Ureter (tissue), 1 donor: ENCODE measurements at places on chromosomes 6 and 20. TPM values are rescaled to one million over a fixed set of nuclear protein-coding genes. Genes with fewer than 3 reads are reported as not detected.

KCNG1 gene
- total RNA-seq = 22.4 TPM

- no peak for DNase-seq
These were observed 589 bp downstream of the RNF5 start for GRCh38 chr6:32178547-32179440.

GRCh38 chr6:114301596-114302219 lies 41.1 kb downstream of the HS3ST5 start:
- DNase-seq = no peak

- peak; percentile 20 for DNase-seq
These were observed 131.7 kb downstream of the BCAS1 start for GRCh38 chr20:53938739-53939138.

TFAP2D gene
- not detected for total RNA-seq

CTAGE9 gene
- not detected for total RNA-seq

- DNase-seq = no peak
These were observed 358.5 kb downstream of the CBLN4 start for GRCh38 chr20:55646851-55647250.

GPX5 gene
- total RNA-seq = not detected

DNA sequence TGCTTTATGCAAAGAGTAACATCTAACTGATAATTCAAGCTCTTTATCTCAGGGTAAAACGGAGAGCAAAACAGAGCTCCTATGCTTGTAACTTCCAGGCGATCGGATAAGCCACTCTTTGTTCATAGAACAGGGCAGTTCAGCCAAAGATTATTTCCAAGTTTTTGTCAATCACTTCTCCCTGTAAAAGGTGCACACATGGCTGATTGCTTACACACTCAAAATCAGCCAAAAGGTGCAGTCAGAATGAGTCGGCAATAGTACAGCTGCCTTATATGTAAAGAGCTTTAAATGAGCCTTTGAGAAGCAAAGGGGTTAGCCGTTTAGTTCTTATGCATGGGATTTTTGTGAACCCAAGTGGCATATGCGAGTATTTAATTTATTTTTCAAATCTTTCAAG lies 449.6 kb upstream of the POU3F2 start:
- DNase-seq = no peak

HRH3 gene
- 4.2 TPM for total RNA-seq

DNA sequence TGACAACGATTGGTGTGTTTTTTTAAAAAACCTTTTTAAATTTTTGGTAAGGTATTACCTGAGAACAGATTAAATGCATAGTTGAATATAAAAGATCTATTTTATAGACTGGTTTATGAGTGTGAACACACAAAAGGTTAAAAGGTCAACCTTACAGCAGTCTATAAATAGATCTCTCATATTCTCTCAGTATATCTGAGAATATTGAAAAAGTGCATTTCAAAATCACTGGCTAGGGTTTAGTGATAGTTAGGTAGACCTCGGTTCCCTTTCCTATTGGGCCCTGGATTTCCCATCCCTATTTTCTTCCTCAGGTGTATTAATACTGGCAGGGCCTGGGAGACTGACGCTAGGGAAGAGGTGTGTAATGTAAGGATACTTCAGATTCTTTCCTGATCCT lies 723 bp upstream of the ZNF451 start:
- no peak for DNase-seq

DNA sequence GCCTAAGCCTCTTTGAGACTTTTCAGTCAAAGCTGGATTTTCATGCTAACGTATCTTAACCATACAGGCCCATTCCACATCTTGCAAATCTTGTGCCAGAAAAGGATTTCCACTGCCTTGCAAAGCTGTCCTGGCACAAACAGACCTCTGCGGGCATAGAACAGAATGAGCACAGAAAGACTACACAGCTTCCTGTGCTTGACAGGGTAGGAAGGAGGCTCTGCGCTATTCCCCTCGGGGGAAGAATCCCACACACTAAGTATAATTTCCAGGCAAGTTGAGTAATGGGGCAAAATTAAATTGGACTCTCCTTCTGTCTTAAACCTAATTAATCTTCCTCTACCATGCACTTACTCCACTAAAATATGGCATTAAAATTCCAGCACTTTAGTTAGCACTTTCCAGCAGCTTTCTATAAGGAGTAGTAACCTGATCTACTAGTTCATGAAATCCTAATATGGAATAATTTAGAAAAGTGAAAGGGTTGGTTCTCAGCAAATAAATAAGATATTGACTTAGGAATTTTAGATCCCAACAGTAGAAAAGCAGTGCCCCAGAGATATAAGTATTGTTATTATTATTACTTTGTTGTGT lies 532.1 kb upstream of the JAG1 start:
- no peak for DNase-seq

GRCh38 chr6:167697316-167697715 lies 129.4 kb upstream of the AFDN start:
- DNase-seq = no peak

- DNase-seq = no peak
These were observed 13.3 kb upstream of the CRYBG1 start for GRCh38 chr6:106347219-106347618.

- no peak for DNase-seq
These were observed 2.9 kb downstream of the ISM1 start for GRCh38 chr20:13223736-13224520.

GRCh38 chr6:108699290-108700041 lies 138.7 kb downstream of the FOXO3 start:
- DNase-seq = peak; percentile 23

DBNDD2 gene
- 63.0 TPM for total RNA-seq

DNA sequence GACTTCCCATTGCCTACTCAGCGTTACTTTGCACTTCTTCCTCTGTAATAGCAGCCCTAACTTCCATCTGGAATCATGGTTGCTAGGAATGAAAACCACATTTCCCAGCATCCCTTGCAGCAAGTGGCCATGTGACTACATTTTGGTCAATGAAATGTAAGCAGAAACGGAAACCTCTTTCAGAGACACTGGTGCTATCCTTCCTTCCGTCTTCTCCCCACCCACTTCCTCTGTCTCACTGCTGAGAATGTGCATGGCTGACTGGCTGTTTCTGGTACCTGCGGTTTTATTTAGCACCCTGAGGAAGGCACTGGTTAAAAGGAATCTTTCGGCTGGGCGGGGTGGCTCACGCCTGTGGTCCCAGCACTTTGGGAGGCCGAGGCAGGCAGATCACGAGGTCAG lies 107.4 kb downstream of the SCML4 start:
- DNase-seq = no peak

PRL gene
- not detected for total RNA-seq

DNA sequence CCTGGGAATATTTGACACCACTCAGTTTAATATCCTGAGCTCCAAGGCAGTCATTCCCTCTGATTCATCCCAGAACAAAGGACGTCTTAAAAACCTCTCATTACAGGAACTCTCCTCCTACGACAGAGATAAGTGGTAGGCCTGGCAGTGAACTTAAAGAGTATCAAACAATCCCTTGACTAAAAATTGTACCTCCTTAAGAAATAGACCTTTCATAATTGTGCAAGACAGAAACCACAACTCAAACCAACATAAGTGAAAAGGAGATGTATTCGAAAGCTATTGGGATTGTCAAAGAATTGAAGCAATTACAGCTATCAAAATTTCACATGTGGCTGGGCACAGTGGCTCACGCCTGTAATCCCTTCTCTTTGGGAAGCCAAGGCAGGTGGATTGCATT lies 19.1 kb upstream of the BNIP5 start:
- DNase-seq = no peak

GRCh38 chr6:27209659-27210269 lies 37.7 kb upstream of the PRSS16 start:
- no peak for DNase-seq

DNA sequence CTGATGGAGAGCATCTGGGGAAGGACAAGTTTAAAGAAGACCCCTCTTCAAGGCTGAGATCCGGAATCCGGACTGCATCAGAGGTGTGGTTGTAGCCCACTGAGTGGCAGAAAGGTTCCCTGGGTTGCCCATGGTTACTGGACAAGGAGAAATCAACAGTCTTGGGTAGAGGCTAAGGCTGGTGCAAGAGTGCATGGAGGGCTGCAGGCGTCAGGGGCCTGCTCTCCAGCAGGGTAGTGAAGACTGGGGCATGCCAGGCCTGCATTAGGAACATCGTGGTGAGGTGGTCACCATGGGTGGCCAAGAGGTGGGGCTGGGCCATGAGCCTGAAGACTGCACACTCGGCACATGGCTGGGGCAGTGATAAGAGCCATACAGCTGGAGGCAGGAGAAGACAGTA lies 91.2 kb downstream of the RNF182 start:
- DNase-seq = no peak
